C1 segment of cervical spinal cord (tissue), 14 donors: ENCODE measurements at places on chromosomes 1 and 21.

DNA sequence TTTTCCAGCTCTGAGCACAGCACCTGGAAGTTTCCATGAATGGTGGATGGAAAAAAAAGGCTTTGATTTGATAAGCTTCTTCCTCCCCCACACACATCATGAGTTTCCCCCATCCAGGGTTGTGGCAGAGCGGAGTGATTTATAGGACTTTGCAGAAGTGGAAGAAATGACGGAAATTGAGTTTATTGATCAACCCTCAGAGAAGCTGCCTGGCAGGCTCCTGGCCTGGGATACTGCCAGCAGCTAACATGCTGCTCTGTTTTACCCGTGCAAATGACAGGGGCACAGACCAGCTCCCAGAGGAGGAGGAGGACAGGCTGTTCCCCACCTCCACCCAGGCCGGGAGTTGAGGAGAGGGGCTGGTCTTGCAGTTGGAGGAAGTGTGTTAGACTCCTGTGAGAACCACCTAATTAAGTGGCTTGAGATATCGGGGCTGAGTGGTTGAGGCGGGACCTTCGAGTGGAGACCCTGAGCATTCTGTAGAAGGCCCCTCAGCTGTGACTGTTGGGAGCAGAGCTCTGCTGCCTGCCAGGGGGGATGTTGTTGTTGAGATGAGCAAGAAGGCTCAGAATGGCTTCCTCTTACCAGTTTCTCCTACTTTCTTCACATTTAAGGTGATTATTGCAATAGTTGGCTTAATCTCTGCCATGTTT is 21.8 kb downstream of the ADORA1 start:
- no peak for DNase-seq

DNA sequence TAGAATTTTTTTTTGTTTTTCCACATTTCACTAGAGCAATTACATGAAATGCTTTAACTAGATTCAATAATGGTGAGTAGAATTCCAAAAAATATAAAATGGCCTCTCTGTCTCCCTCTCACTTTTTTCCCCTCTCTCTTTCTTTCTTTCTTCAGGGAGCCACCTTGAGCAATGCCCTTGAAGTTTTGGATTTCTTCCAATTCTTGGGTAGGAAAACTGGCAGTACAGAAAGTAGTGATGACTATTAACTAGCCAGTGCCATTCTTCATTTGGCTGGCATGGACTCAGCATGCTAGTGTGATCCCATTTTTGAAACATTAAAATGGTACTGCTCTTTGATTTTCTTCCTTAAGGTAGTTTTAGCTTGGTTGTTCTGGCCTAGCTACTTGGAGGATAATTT is 4.5 kb upstream of the FNBP1L start:
- no peak for DNase-seq

- no peak for DNase-seq
Measured at GRCh38 chr1:214492401-214493075, 58.9 kb downstream of the PTPN14 start.

GRCh38 chr1:43832255-43832654 is 101.3 kb upstream of the ARTN start:
- DNase-seq, result no peak

DNA sequence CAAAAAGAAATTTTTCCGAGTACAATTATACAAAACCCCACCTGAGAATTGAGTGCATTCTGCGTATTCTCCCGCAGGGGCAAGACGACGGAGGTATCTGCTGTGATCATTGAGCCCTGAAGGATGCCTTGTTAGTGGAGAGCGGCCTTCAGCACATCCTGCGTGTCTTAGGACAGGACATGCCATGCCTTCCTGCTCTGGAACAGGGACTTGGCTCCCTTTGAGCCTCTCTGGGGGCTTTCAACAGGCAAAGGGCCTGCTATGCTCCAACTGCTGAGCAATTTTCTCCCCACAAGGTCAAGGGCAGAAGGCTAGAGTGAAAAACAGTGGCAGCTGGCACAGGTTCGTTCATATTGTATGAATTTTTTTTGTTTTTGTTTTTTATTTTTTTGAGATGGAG is 52.4 kb downstream of the TOR1AIP2 start:
- no peak for DNase-seq

- no peak for DNase-seq
Measured at GRCh38 chr21:16891821-16892220, 621.0 kb upstream of the CXADR start.

GRCh38 chr1:201344206-201345080 is 33.0 kb downstream of the TNNT2 start:
- no peak for DNase-seq

GRCh38 chr1:183231545-183231944 is 45.5 kb downstream of the LAMC2 start:
- DNase-seq, result no peak

DNA sequence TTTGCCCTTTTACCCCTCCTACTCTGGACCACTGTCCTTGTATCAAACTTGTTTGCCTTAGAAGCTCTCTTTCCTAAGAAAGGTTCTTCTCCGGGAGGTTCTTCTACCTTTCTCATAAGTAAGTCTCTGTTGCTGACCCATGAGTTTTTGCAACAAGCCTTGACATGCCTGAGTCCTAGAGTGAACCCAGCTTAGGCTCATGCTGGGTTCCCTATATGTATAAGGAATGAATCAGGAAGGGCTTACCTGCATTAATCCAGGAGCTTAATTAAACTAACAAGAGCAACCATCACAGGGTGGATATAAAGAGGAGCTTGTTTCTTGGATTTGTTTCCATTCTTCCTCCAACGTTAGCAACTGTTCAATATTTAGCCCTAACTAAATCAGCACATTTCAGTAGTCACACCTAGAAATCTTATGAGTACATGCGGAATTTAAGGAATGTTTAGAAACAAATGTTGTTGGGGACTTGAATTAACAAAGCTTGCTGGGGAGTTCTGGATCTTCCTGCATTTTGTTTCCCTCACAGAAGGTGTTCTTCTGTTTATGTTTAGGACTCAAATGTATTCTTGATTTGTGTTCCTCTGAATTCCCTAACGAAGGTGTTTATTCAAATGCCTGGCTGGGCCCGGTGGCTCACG is 64.3 kb upstream of the RAB3GAP2 start:
- DNase-seq, result no peak

DNA sequence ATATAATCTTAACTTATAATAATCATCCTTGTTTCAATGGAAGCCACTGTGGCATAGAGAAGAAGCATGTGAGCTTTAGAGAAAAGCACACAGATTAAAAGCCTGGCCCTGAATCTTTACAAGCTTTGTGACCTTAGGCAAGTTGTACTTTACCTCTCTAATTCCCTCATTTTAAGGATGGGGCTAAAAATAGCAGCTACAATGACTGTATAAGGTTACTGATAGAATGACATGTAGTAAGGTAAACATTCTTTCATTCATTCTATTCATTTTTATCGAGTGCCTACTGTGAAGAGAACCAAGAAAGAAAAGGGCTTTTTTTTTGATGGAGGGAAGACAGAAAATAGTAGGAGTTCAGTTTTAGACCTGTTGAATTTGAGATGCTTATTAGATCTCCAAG is 25.6 kb downstream of the CDKN2C start:
- no peak for DNase-seq

- DNase-seq, result no peak
Measured at GRCh38 chr1:153771841-153772593, 3.2 kb upstream of the SLC27A3 start.

GRCh38 chr1:67749844-67750690 is 65.1 kb downstream of the GADD45A start:
- no peak for DNase-seq

- DNase-seq, result no peak
Measured at GRCh38 chr1:37043101-37043500, 8.8 kb upstream of the GRIK3 start.

- no peak for DNase-seq
Measured at GRCh38 chr21:14522736-14523135, 23.4 kb downstream of the SAMSN1 start.

DNA sequence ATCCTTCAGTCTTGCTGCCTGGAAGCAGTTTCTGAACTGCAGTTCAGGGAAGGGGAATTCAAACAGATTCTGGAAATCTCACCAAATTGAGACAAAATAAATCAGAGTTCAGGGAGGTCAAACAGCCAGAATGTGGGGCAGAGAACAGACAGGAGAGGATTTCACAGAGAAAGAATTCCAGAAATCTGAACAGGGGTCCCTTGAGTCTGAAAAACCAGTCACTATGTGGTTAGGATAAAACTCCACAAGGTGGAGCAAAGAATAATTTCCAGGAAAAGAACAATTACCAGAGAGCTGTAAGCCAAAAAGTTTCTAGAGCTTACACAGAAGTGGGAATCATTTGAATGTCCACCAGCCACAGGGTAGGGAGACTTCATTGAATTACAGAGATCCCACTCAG is 84.7 kb downstream of the URB2 start:
- no peak for DNase-seq

DNA sequence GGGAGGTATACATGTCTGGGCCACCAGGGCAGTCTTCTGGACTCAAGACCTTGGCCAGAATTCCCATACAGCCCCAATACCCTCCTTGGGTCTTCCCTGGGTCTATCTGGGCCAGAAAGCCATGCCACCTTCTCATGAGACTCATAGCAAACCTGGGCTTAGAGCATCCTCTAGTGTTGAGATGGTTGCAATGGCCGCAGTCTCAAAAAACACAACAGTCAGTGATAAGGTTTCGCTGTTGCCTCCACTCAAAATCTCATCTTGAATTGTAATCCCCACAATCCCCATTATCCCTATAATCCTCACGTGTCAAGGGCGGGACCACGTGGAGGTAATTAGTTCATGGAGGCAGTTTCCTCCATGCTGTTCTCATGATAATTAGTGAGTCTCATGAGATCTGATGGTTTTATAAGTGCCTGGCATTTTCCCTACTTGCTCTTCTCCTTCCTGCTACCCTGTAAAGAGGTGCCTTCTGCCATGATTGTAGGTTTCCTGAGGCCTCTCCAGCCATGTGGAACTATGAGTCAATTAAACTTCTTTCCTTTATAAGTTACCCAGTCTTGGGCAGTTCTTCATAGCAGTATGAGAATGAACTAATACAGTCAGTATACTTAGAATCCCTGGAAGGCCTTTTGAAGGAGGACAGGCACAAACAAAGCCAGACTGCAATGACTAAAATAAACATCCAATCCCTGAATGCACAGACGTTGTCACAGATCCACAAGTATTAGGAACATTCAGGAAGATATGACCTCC is 77.0 kb downstream of the CTH start:
- no peak for DNase-seq

DNA sequence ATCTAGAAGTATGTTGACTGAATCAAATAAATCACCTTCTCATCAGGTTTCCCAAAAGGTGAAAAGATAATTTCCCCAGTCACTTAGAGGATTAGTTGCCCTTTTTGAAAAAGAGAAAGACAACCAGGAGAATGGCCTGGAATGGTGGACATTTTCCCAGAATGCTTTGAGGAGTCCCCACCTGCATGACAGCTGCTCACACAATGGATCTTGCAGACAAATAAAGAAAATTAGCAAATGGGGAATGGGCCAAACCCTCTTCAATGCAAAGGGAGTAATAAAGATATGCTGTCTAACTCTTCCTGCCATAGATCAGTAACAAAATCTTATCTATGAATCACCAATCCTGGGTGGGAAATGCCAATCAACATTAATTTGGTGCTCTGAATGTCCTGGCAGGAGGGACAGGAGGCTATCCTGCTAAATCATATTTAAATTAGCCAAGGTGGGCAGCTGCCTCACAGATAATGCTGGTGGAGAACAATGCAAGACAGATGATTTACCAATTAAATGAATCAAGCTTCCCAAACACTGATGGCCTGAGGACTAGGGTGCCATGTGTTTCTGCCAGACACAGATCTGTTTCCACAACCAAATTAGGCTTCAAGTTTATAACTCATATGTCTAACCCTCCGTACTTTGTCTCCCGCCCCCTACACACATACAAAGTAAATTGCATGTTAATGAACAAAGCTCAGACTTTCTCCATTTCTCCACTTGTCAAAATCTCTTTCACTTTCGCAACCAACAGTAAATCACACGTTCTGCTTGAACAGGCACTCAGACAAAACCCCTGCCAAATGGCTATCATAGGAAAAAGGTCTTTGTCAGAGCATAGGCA is 488.0 kb upstream of the PLXNA2 start:
- DNase-seq, result no peak

GRCh38 chr1:46300673-46301405 is 2.6 kb downstream of the LRRC41 start:
- DNase-seq, result no peak

- no peak for DNase-seq
Measured at GRCh38 chr1:197435224-197435623, 167.2 kb downstream of the CRB1 start.

- DNase-seq, result no peak
Measured at GRCh38 chr1:242692988-242693387, 168.5 kb upstream of the PLD5 start.

DNA sequence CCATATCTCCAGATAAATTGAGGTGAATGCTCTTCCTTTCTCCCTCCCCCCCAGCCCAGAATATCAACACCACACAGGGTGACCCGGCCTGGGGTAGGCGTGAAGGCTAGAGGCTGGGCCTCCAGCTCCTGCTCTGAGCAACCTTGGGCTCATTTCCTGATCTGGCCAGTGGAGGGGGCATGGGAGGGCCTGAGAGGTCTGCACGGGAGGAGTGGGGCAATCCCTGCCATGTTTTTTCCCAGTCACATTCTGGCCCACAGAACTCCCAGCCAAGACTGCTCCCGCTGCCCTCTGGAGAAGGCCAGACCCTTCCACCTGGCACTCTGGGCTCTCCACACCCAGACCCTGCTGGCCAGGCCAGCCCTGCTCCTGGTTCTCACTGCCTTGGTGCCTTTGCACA is 3.9 kb downstream of the CLDN19 start:
- no peak for DNase-seq

- no peak for DNase-seq
Measured at GRCh38 chr1:18077657-18078215, 29.9 kb upstream of the IGSF21 start.

DNA sequence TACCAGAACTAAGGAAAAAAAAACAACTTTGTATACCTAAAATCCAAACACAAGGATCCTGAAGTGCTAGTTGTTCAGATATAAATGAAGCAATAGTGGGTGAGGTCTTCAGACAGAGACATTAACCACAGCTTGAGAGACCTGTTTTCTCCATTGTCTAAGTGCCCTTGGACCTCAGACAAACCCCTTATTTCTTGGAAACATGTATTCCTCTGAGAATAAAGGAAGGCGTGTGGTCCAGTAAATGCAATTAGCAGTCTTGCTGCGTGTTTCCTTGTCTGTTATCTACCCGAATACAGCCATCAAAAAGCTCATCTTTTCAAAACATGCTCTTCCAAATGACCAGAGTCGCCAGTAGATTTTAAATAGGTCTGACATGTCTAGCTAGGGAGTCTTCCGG is 291.1 kb upstream of the NFIA start:
- no peak for DNase-seq

GRCh38 chr1:155010211-155010918 is 7.8 kb downstream of the ZBTB7B start:
- peak; percentile 16 for DNase-seq

DNA sequence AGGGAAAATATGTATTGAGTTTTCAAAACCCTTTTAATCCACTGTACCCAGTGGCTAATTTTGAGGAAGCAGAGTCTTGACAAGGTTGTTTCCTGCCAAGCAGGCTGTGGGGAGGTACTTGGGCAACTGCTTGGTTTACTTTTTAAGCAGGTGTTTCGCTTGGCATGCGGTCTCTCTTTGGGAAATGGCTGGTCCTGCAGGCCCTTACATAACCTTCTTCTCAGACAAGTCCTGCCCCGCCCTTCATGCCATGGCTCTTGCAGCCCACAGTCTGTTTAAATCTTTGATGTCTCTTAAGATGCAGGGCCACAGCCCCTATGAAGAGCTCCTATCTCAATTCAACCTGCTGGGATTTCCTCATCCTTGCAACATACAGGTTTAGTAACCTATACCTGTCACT is 36.0 kb upstream of the ABCD3 start:
- no peak for DNase-seq
